Stimulated activated naive CD8-positive, alpha-beta T cell treated with anti-CD3 and anti-CD28 coated beads, Interleukin-15, Interleukin-2, amounts not matched to agents 100 U/mL and 50 U/mL, for 24 hours (primary cell): ENCODE measurements at places on chromosomes 11 and 22.

DNA sequence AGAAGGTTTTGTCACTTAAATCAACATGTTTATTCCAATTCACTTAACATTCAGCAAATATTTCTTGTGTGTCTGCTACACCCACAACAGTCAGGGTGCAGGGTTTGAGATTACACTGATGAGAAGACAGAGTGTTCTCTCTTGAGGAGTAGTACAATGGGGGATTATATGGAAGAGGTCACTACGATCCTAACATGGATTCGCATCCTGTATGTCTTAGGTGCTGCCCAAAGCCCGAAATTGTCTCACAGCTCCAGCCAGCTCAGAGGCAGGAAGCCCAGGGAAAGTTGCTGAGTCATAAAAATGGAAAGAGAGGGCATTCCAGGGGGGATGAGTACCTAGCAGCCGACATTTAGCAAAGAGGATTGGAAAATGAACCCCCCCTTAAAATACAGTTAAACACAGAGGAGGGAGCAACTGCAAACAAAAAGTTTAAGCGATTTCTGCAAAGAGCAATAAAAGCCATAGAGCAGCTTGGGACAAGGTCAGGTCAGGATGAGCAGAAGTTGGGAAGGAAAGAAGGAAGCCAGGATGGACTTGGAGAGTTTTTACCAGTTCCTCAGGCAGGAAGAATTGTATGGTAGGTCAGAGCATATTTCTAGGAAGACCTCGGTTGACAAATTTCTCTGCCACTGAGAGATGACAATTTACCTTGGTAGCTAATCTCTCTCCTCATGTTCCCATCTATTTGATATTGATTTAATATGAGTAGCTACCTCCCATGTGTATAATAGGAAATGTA lies 49.5 kb downstream of the IGLL5 start:
- DNase-seq = no peak

- DNase-seq = peak; percentile 59
Measured at GRCh38 chr22:23315341-23315917, 135.1 kb downstream of the BCR start.

GRCh38 chr11:76661834-76662434 lies 8.6 kb downstream of the LRRC32 start:
- DNase-seq = no peak

GRCh38 chr11:62108017-62108750 lies 15.6 kb upstream of the INCENP start:
- no peak for DNase-seq

- no peak for DNase-seq
Measured at GRCh38 chr22:46056546-46057245, 79.7 kb upstream of the WNT7B start.

- DNase-seq = no peak
Measured at GRCh38 chr11:37390576-37391083, 792.6 kb upstream of the RAG2 start.

DNA sequence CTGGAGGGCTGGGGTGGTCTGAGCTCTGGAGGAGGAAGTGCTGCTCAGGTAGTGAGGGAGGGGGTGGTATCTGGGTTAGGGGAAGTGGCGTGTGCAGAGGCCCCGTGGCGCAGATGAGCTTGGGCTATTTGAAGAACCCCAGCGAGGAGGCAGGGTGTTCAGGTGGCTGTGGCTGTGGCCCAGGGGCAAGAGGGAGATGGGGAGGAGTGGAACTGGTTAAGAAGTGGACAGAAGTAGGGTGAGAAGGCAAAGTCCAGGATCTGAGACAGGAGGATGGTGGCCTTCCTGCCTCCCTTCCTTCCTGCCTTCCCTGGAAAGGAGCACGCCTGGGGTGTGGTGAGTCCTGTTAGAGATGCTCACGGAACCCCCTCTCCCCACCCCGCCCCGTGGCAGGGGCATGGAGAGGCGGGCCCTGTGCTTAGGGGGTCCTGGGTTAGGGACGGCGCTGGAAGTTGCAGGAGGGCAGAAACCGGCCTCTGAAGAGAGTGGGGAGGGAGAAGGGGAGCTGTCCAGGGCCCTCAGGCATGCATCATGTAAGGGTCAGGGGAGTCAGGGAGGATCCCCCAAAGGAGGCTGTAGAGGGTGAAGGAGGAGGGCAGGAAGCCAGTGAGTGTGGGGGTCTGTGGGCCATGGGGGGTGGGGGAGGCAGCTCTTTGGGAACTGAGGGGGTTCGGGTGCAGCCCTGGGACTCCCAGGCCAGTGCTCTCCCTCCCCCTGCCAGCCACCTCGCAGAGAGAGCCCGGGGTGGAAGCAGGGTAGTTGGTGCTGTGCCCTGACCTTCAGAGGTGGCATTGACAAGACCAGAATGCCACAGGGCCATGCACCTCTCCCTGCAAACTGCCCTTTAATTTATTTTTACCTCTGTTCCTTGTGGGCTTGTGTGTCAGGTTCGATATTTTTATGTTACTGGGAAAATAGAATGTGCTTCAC lies 63.7 kb upstream of the PARVG start:
- DNase-seq = no peak
